ENCODE measurements at places on chromosomes 2 and 18.

- no peak for DNase-seq
Measured at GRCh38 chr2:54758951-54759350, 35.5 kb downstream of the EML6 start.

DNA sequence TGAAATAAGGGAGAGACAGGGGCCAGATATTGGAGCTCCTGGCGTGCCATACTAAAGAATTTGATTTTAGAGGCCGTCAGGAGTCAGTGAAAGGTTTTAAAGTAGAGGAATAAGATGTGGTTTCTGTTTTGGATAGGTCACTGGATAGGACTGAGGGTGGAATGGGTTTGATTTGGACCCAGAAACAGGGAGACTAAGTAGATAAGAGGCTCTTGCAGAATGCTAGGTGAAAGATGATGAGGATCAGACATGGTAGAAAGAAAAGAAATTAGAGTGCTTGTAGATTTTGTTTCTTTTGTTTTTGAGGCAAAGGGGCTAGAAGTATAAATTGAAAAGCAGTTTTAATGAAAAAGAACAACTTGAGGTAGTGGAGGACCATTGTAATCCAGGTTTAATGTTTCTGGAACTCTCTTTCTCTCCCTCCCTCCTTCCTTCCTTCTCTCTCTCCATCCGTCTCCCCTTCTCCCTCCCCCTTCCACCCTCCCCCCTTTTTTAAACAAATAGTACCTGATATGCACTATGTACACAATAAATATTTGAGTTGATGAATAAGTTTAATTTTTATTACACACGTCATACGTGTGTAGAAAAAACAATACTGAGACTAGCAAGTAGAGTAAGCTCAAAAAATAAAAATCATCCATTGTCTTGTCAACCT, 1.9 kb downstream of the NDUFV2 start:
- no peak for DNase-seq

- no peak for DNase-seq
Measured at GRCh38 chr2:207621501-207622039, 3.6 kb downstream of the METTL21A start.

GRCh38 chr2:121382744-121383143, 97.7 kb upstream of the TFCP2L1 start:
- no peak for DNase-seq

DNA sequence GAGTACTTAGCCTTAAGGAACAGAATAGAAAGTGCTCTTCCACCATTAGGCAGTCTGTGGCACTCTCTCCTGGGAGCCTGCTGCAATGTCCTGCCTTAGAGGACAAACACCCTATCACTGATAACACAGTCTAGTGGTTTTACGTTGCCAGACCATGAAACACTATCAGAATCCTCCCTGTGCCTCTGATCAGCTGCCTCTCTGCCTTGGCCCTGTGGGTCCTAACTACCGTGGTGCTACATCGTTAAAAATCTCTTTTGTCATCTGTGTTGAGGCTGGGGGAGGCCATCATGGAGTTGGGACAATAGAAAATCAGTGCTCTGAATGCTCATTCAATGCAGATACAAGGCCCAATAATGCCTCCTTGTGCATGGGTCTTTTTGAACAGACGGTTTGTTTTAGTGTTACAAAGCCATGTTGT, 11.9 kb upstream of the APCDD1 start:
- no peak for DNase-seq

- no peak for DNase-seq
Measured at GRCh38 chr2:210337159-210337558, 22.2 kb upstream of the MYL1 start.

GRCh38 chr18:66635342-66635741, 31.5 kb upstream of the CDH19 start:
- DNase-seq, result no peak

GRCh38 chr2:190592831-190593230, 56.1 kb upstream of the NAB1 start:
- no peak for DNase-seq

DNA sequence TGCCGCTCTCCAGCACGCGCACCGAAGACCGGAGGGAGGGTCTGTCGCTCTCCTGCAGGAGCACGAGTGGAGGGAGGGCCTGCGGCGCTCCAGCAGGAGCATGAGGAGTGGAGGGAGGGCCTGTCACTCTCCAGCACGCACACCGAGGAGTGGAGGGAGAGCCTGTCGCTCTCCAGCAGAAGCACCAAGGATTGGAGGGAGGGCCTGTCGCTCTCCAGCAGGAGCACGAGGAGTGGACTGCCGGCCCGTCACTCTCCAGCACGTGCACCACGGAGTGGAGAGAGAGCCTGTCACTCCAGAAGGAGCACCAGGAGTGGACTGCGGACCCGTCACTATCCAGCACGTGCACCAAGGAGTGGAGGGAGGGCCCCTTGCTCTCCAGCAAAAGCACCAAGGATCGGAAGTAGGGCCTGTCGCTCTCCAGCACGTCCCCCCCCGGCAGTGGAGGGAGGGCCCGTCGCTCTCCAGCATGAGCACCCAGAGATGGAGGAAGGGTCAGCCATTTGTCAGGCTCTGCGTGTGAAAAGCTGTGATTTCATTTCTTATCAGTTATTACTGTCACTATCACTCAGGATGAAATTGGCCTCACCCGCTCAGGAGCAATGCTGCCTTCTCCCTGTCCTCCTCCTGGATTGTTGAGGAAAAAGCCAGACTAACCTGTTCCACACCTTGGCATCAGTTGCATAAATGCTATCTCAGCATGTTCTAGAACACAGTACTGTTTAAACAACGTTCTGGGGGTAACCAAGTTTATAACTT, 35.9 kb downstream of the ADI1 start:
- no peak for DNase-seq

- DNase-seq, result no peak
Measured at GRCh38 chr2:2942225-2942624, 435.4 kb downstream of the EIPR1 start.

- DNase-seq, result no peak
Measured at GRCh38 chr2:38591152-38591551, 11.6 kb downstream of the HNRNPLL start.

GRCh38 chr2:196504788-196505187, 134.7 kb upstream of the CCDC150 start:
- no peak for DNase-seq

- DNase-seq, result no peak
Measured at GRCh38 chr2:221791844-221792243, 219.7 kb upstream of the EPHA4 start.

DNA sequence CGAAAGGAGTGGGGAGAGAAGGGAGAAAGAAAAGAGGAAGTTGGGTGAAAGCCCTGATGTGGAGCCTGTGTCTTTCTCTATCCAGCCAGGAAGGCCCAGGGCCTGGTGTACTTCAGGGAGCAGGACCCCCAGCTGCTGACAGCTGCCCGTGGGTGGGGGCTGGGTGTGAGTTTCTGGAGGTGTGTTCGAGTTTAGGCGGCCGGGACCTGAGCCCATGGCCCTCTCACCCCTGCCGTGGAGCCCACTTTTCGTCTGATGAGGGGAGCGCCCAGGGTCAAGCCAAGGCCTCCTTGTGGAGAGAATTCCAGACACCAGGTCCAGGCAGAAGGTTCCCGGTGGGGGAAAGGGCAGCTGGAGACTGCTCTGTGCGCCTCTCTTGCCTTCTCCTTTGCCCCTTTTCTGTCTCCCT, 2.2 kb downstream of the SIX3 start:
- DNase-seq, result no peak

DNA sequence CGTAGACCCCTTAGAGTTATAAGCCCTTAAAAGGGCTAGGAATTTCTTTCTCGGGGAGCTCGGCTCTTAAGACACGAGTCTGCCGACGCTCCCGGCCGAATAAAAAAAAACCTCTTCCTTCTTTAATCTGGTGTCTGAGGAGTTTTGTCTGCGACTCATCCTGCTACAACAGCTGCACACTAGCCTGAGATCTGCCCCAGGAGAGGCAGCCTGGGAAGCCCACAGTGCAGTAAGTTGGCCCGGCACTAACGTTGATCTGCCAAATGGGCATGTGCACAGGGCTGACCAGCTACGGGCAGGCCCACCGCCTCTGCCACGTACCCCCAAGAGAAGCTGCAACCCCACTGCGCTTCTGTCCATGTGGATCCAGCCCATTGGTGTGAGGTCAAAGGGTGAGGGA, 8.4 kb upstream of the LIMS2 start:
- no peak for DNase-seq

Data from BJ (cell line).